Fibroblast of lung (primary cell): ENCODE measurements at places on chromosomes 3 and 15.

DNA sequence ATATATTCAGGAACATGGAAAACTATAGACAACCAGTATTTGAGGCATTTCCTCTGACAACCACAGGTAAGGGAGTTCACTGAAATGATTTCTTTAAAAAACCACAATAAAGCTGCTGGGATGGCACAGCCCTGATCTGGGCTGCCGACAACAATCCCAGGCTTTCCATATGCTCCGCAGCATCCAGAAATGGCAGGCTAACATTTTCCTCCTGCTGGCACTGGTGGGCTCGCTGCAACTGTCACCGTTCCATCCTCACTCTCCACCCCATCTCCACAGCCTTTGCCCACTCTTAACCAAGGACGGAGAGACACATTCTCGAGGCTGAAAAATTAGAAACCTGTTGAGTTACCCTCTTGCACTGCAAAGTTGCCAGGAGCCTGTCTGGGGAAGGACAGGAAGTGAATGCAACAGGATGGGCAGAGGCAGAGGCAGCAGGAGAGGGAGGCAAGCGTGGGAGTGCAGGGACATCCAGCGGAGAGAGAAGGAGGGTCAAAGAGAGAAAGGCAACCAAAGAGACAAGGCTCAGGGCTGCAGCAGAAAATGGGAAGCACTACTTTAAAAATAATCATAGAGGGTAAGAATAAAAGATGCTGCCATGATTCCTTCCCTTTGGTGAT is 79.0 kb upstream of the ARRDC4 start:
- DNase-seq: no peak

DNA sequence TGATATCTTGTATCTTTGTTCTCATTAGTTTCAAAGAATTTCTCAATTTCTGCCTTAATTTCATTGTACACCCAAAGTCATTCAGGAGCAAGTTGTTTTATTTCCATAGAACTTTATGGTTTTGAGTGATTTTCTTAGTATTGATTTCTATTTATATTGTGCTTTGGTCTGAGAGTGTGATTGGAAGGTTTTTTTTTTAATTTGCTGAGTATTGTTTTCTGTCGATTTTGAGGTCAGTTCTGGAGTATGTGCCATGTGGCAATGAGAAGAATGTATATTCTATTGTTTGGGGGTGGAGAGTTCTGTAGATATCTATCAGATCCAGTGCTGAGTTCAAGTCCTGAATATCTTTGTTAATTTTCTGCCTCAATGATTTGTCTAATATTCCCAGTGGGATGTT is 138.4 kb downstream of the MOBP start:
- no peak for DNase-seq

DNA sequence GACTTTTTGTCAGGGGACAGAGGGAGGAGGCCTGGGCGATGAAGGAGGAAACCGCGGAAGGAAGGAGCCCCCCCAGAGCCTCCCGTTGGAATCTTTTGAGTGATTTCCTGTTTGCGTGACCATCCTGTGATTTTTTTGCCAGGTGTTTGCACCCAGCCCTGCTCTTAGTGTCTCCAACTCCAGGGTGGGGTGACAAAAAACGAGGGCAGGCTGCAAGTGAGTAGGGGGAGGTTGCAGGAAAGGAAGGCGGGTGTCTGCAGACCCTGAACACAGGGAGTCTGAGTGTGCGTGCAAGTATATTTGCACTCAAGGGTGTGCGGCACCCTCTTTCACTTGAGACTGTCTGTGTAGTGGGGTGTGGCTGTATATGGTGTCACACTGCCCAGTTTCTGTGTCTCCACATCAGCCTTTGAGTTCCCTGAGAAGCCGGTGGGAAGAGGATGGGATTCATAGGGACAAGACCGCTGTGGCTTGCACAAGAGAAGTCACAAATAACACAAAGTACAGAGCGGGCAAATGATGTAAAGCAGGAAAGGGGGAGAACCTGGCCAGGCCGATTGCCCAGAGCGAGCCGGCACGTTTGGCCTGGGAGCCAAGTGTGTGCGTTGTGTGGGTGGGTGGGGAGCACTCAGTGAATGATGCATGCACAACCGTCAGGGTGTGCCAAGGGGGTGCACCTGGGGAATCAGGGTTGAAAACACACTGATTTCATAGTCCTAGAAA is 6.6 kb downstream of the ISLR2 start:
- DNase-seq: peak; percentile 5

GRCh38 chr3:45321607-45322391 is 66.6 kb upstream of the LARS2 start:
- DNase-seq: no peak
